ENCODE measurements at places on chromosomes 12 and 14.

DNA sequence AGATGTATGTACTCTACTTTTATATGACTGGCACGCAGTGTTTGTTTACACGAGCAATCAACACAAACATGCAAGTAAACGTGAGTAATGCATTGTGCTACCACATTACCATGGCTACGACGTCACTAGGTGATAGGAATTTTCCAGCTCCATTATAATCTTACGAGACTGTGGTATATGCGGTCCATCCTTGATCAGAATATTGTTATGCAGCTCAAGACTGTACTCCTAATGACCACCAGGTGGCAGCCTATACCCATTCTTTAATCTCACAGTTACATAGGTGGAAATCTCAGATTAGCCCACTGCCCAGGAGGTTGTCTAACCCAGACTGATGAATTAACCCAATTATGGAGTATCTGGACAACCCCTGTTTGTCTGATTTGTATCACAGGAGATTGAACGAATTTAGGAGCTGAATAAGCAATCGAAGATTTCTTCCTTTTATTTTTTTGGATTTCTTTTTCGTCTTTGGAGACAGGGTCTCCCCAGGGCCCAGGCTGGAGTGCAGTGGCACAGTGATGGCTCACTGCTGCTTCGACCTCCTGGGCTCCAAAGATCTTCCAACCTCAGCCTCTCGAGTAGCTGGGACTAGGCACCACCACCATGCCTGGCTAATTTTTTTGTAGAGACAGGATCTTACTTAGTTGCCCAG is 8.7 kb upstream of the TESPA1 start:
- DNase-seq: peak; percentile 39

- no peak for DNase-seq
Observed at GRCh38 chr14:104891121-104891551, 26.1 kb downstream of the CEP170B start.

DNA sequence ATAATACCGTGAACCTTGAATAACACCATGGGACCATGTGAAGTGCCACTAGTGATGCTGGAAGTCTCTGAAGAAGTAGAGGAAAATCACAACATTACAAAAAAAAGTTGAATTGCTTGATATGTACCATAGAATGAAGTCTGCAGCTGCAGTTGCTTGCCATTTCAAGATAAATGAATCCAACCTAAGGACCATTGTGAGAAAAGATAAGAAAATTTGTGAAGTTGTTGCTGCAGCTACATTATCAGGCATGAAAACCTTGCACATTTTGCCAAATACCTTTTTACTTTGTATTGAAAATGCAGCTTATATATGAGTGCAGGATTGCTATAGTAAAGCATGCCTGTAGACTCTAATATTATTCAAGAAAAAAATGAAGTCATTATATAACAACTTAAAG is 126.5 kb downstream of the NUBPL start:
- DNase-seq: no peak

GRCh38 chr14:106222731-106223130 is 696.3 kb downstream of the TMEM121 start:
- no peak for DNase-seq

- no peak for DNase-seq
Observed at GRCh38 chr12:95533985-95534384, 17.3 kb downstream of the USP44 start.

DNA sequence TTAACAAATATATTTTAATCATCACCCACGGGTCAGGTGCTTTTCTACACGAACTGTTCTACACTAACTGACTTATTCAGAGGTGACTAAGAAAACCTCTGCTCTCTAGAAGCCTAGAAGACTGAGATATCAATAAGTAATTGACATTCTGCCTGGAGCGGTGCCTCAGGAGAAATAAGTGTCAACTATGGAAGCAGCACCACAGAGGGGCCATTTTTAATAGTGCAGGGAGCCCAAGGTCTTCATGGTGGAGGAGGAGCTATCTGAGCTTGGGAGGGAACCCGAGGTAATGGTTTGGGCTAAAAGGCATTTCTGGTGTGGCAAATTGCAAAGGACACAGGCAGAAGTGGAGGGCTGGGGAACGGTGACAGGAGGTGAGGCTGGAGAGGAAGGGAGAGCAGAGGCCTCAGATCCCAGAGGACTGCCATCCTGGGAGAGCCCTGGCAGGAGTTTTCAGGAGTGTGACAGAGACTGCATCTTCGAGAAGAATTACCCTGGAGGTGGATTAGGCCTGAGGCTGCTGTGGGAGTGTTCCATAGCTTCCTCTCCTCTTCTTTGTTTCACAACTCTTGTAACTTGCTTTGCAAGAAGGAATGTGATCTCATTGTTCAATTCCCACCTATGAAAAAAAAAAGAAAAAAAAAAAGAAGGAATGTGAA is 123.1 kb downstream of the NPAS3 start:
- no peak for DNase-seq

DNA sequence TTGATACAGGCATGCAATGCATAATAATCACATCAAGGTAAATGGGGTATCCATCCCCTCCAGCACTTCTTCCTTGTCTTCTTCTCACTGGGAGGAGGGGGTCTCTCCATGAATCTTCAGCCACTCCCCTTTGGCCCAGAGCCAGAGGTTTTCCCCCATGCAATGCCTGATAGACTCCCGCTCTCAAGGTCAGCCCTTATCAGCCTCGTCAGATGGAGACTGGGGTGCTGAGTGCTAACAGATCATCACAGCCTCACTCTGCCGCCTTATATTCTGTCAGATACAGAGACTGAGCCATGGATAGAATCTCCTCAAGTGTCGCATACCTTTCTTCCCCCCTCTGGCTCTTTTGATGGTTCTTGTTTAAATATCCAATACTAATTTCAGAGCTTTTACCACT is 503.1 kb downstream of the AACS start:
- no peak for DNase-seq

DNA sequence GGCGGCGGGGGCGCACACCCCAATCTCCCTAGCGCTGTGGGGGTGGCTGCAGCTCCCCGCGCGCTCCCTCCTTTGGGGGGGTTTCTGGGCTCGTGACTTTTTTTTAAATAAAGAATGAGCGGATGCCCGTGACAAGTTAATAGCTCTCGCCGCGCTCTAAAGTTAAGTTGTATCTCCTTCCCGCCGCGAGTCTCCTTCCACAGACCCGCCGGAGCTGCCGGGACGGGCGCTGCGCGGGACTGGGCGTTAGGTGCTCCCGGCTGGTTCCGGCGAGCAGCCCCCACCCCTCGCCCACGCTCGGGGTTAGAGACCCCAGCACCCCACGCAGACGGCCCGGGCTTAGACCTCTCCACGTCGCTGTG is 82.6 kb upstream of the HMGA2 start:
- DNase-seq: no peak

DNA sequence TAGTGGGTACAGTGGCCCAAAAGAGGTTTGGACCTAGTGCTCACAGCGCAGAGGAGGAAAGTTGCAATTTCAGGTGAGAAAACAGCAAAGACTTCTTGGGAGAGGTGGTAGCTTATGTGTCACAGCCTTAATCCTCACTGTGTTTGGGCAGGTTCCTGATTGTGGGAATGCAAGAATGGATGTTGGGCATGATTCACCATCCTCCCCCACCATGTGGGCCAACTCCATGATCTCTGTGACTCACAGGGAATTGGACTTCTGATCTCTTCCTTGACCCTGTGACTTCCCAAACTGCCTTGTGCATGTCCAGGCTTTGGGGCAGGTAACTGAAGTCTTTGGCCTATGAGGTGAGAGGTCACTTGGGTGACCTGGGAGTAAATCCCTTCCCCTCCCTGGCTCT is 1.8 kb upstream of the CHST11 start:
- no peak for DNase-seq

DNA sequence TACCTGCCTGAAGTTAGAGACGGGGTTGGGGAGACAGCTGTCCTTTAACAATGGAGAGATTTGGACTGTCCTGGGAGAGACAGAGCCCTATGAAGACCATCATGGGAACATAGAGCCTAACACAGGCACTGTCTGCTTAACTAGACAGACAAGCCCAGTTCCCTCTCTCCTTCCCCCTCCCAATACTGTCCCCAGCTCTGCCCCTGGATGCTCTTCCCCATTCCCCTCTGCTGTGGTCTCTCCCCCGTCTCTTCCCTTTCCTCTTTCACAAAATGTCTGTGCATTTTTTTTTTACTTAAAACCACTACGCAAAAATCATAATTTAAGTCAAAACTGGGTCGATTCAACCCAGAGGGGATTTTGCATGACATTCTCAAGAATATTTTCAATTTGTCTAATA is 232.9 kb downstream of the CHST11 start:
- DNase-seq: no peak

DNA sequence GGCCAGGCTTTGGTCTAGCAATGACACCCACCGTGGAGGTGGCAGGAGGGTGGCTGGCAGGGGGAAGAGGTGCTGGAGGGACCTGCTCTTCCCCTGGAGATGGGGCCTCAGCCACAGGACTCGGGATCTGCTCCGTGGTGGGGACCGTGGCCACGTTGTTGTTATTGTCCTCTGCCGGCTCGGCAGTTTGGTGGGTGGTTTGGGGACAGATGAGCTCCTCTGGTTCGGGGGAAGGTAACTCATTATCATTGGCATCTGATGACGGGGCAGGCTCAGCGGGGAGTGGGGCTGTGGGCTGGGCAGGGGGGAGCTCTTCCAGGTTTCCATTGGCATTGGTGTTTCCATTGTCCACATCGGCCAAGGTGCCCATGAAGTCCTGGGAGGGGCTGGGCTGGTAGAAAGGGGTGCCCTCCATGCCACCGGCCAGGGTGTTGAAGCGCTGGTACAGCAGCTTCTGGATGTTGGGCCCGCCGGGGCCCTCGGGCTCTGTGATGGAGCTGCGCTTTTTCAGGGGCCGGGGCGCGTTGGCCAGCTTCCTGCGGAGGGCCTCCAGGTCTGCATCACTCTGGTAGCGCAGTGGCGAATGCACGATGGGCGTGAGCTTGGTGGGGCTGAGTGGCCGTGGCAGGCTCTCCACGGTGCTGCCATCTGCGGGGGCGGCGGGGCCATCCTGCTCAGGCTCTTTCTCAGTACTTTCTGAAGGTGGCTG is 24.3 kb downstream of the ZFYVE21 start:
- DNase-seq: no peak

DNA sequence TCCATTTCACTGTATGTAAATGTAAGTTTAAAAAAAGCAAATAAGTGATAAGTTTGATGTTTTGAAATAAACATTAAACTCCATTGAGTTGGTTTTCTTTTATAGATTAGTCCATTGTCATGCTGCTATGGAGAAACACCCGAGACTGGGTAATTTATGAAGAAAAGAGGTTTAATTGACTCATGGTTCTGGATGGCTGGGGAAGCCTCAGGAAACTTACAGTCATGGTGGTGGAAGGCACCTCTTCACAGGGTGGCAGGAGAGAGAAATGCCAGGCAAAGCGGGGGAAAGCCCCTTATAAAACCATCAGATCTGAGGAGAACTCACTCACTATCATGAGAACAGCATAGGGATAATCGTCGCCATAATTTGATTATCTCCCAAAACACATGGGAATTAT is 48.4 kb upstream of the OXA1L start:
- DNase-seq: no peak

- DNase-seq: no peak
Observed at GRCh38 chr14:39023939-39024871, 78.8 kb downstream of the SEC23A start.

- peak; percentile 31 for DNase-seq
Observed at GRCh38 chr12:19783547-19784444, 344.5 kb downstream of the AEBP2 start.

DNA sequence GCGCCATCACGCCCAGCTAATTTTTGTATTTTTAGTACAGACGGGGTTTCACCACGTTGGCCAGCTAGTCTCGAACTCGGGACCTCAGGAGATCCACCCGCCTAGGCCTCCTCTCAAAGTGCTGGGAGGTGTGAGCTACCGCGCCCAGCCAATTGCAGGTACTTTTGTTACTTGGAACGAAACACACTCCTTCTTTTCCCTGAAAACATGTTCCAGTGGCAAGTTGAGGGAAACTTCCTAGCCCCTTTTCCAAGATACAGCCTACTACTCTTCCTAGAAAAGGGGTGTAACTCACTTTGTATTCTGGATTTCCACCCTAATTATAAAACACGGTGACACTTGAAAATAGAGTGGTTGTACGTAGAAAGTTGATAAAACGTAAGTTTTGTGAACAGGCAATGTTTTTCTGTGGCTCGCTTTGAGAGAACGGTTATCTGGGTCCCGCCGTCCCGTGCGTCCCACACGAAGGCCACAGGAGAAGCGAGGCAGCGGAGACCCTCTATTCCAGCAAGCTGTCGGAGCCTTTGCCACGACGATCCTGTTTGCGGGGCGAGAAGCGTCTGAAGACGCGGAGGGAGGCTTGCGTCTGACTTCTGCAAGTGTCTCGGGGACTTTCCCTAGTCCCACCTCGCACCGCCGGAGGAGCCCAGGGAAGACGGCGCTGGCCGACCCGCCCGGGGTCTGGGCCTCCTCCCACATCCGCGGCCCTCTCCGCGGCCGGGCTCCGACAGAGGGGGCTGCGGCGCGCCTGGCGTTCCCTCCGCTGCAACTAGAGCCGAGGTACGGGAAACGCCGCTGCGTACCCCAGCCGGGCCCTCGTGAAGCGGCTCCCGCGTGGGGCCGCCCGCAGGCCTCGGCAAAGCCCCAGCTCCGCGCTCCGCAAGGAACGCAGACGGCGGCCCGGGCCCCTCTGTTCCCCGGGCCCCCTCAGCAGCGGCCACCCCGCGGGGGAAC is 745 bp downstream of the CDCA4 start:
- no peak for DNase-seq

- DNase-seq: no peak
Observed at GRCh38 chr14:64209444-64210131, 84.6 kb downstream of the ESR2 start.

- DNase-seq: no peak
Observed at GRCh38 chr14:73124180-73124894, 12.0 kb upstream of the PSEN1 start.

- DNase-seq: no peak
Observed at GRCh38 chr12:95629392-95629791, 78.1 kb upstream of the USP44 start.

DNA sequence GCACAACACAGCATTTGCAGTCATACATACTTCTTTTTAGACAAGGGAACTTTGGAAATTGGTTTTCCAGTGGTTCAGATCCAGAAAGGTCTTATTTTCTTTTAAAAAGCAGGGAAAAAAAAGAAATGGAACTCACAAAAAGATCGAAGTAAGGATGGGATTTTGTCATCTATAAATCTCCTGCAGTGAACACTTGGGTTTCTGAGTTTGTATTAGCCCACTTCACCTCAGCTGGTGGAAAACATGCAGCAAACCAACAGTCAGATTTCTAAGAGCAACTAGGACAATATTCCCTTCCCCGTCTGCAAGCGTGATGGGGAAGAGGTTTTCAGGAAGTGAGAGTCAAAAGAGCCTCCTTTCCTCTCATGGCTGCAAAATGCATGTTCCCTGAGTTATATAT is 4.6 kb downstream of the MYF5 start:
- DNase-seq: no peak

- no peak for DNase-seq
Observed at GRCh38 chr14:90741682-90741946, 74.6 kb downstream of the TTC7B start.

All from NCI-H510A (cell line).